Stimulated activated CD8-positive, alpha-beta memory T cell treated with anti-CD3 and anti-CD28 coated beads, Interleukin-15, amount 100 ng/mL, for 1 hour (primary cell): ENCODE measurements at places on chromosomes 1 and 21.

DNA sequence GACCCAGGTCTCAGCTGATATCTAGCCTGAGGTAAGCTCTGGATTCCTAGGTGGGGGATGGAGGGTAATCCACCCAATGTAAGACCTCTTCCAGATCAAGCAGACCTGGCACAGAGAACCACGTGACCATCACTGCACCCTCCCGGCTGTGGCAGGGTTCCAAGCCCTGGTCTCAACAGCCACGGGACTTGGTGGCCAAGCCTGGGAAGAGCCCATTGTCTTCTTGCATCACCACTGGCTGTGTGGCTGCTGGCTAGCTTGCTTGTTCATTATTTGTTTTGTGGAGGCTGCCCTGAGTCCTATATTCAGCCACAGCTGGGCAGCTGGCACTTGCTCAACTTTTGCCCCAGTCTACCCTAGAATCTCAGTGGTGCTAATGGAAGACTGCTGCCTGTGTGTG is 24.1 kb upstream of the NFASC start:
- DNase-seq: no peak

DNA sequence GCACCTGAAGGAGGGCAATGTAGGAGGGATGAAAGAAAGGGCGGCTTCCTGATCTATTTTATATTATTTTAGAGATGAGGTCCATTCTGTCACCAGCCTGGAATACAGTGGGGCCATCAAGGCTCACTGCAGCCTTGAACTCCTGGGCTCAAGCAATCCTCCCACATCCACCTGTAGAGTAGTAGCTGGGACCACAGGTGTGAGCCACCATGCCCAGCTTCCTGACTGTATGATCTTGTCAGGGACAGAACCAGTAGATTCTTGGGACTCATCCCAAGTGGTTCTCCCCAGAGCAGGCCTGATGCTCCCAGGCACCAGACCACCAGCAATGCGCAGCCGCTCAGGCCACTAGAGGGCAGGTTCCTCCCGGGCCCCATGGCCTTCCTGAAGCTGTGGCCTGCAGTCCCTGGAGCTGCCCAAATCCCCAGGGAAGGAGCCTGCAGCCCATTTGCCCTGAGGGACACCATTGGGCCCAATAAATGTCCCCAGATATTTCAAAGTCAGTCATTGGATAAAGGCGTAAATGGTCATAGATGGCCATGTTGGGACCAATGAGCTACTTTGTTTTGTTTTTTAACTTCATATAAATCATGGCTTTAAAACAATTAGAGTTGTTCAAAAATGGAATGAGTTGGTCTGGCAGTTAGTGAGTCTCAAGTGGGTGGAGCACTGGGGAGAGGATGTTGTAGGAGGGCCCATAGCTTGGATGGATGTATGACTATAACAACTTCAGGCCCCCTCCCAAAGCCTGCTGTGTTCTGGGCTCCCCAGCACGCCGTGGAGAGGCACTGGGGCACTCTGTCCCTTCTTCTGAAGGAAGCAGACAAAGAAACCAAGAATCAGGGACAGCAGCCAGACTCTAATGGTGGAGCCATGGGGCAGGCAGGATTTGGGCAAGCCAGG is 44.7 kb upstream of the GOLT1A start:
- no peak for DNase-seq

GRCh38 chr1:205250699-205251098 is 23.0 kb downstream of the TMCC2 start:
- no peak for DNase-seq

DNA sequence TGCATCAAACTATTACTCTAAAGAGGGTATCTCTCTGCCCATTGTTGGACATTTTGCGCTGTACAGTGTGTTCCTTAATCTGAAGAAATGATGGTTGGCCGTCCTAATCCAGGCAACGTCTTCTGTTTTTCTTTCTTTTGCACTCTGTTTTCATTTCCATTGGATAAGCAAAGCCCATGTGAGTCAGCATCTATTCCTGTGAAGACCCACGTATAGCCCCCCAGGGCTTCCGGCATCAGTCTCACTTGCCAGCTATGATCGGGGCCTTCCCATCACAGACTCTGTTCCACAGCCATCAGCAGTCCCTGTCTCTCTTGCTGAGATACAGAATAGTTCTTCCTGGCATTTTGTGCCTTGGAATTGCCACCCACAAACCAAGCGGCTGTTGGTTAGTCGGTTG is 29.2 kb upstream of the BRDT start:
- DNase-seq: no peak

GRCh38 chr1:37244815-37245214 is 210.5 kb upstream of the GRIK3 start:
- no peak for DNase-seq

GRCh38 chr1:165573787-165574186 is 30.0 kb downstream of the LRRC52 start:
- DNase-seq: no peak

DNA sequence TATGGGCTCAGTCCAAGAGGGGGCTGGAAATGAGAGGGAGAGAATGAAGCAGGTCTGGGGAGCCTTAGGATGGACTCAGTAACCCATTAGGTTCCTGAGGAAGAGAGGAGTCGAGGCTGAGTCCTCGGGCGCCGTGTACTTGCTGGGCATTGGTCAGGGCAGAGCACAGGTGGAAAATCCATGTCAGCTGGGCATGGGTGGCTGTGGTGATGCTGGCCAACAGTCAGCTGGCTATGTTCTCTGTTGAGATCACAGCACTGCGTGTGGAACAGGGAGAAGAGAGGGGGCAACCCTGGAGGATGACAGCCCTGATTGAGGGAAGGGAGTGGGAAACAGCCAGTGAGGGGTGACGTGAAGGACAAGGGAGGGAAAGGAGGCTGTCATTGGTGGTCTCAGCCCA is 43.1 kb upstream of the CLSTN1 start:
- DNase-seq: no peak

DNA sequence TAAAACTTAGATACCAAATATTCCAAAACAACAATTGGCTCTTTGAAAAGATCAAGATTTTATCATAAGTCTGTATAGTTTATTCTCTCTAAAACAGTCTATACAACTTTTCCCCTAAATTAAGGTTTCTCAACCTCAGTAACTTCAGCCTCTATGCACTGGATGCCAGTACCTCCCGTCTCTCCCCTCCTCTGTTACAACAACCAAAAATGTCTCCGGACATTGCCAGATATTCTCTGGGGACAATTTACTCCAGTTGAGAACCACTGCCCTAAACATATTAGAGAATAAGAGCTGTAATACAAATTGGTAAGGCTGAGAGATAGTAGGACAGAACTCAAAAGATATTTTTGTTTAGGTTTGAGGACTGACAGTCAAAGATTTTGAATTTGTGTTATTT is 71.6 kb downstream of the TMEM200B start:
- no peak for DNase-seq

GRCh38 chr1:183277821-183278738 is 92.0 kb downstream of the LAMC2 start:
- DNase-seq: no peak

- DNase-seq: peak; percentile 28
Observed at GRCh38 chr1:91555821-91556531, 55.3 kb downstream of the CDC7 start.

DNA sequence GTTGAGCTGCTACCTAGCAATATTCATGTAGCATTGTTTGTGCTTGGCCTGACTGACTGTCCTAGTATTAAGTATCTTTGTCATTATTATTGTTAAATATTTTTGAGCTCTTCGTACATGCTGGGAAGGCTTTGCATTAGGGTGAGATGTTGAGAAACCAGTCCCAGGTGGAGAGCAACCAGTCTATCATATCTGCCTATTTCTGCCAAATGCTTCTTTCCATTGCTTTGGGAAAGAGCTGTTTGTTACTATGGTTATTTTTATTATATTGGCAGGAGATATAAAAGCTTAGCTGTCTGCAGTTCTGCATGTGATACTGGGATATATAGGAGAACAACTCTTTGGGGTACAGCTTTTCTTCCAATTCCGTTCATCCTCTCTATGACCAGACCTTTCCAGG is 85.1 kb downstream of the CLDN17 start:
- DNase-seq: no peak

DNA sequence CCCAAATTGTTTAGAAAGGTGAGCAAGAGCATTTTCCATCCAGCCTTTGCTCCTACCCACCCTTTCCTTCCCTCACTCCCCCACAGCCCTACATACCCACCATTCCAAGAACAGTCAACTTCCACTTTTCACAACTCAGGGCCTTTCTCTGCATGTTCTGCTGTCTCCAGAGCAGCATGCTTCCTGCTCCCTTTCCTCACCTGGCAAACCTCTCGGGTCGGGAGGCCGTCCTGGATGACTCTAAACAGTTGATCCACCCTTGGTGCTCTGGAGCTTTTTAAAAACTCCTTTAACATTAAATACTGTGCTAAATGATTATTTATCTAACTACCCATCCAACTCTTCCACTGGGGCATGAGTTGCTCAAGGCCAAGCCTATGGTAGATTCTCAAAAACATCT is 200.6 kb downstream of the SETD4 start:
- DNase-seq: no peak

GRCh38 chr1:20684050-20684620 is 23.0 kb upstream of the DDOST start:
- no peak for DNase-seq

DNA sequence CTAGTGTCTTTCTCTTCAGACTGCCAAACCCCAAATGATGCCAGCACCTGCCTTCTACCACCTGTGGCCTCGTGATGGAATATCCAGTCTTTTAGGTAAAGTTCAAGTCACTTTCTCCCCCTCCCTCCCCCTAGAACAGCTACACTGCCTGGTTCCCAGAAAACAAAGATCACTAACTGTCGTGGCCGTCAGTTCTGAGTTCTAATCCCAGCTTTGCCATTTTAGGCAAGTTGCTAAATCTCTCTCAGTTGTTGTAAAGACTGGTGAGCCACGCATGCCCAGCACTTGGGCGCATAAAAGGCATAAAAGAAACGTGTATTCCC is 648 bp upstream of the TRAPPC3 start:
- DNase-seq: no peak

DNA sequence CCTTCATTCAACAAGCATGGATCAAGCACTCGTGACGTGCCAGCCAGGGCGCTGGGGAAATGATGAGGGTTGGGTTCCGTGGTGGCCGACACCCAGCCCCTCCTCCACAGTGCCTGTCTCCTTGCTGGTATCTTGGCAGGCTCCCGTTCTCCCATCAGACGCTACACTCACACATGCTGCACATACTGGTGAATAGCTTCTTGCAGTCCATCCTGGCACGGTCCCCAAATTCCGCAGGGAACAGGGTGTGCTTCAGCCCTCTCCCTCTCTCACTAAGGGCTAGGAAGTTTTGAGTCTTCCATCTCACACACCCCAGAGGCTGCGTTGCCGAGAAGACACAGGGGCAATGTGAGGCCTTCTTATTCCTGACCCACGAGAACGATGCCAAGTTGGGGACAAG is 10.1 kb upstream of the MEF2D start:
- no peak for DNase-seq

GRCh38 chr1:222994511-222995235 is 148.4 kb downstream of the TLR5 start:
- no peak for DNase-seq

GRCh38 chr21:46151989-46152926 is 3.1 kb downstream of the FTCD start:
- no peak for DNase-seq

DNA sequence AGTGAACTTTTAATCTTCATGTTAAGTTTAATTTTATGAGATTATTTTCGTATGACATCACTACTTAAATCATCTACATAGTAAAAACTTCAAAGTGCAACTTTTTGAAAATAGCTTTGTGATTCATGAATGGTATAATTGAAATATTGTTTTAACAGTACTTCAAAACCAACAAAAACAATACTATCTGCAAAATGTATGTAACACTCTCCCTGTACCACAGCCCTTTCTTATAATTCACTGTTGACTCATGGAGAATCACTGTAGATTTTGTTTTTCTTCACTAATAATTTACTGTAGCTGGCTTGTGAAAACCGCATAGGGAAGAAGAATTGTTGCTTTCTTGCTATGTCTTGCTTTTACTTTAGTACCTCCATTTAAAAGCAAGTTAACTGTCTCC is 301.4 kb upstream of the ADAMTS5 start:
- DNase-seq: no peak

DNA sequence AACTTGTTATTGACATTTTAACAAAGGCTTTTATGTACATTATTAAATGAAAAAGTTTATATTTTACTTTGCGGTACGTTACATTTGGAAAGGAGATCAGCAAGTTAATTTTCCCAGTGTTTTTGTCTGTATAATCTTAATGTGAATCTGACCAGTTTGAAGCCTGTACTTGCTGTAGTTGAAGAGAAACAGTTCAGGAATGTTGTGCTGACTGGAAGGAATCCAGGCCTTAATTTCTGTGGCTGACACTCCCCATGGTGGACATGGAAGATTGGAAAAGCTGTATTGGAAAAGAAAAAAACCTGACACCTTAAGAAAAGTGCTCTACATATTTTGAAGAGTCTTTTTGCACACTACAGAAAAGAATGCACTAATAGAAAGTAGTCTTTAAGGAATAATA is 15.5 kb downstream of the LEPR start:
- no peak for DNase-seq

DNA sequence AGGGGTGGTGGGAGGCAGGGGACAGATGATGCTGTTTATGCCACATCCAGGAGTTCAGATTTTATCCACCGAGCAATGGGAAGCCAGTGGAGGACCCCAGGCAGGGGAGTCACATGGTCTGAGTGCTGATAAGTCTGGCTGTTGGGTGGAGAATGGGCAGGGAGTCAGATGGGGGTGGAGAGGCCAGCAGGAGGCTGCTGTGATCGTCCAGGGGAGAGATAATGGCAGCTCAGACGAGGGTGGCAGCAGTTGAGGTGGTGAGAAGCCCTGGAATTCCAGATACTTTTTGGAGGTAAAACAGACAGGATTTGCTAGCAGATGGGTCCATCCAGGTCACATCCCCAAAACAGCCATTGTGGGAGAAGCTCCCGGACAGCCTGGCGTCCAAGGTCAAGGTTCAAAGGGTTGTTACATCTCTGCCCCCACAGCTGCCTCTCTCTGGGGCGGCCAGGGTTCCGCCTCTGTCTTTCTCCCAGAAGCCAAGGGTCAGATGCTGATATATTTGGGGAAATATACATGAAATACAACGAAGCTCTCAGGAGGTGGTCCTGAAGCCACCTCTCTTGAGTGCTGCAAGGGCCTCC is 252.1 kb upstream of the TMEM51 start:
- DNase-seq: no peak

DNA sequence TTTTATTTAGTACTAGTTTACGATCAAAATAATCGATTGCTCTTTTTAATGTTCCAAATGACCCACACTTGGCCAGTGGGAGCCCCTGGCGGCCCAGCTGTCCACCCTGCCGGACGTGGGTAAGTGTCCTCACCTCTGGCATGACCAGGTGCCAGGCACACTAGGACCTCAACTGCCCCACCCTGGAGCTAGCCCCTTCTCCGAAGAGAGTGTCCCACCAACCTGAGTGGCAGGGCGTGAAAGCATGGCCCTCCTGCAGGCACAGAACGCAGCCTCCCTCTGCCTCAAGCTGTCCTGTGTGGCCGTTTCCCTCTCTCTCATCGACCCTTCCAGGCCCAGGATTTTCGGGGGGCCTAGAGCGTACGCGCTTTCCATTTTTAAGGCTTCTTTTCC is 32.9 kb upstream of the AGPAT3 start:
- DNase-seq: no peak
